ENCODE measurements at places on chromosomes 6 and 20.

DNA sequence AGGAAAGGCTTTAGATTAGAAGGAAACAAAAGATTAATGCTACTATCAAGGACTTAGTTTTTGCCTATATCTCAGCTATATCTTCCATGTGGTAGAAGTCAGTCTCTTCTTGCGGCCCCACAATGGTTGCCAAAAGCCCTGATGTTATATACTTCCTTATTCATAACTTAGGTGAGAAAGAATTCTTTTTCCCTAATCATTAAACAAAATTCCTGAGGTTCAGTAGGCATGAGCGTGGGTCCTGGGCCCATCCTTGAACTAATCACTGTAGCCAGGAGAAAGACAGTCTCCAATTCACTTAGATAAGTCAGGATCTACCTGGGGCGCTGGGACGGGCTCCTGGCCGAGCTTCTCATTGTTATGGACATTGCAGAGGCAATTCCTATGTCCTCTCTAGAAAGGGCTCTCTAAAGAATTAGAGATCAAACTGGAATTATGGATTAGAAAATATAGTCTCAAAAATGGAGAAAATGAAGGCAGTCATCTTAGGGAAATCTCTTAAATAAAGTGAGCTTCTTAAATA is 134.3 kb downstream of the KIF6 start:
- DNase-seq = no peak

GRCh38 chr6:137630666-137631065 is 136.5 kb upstream of the OLIG3 start:
- DNase-seq = no peak

DNA sequence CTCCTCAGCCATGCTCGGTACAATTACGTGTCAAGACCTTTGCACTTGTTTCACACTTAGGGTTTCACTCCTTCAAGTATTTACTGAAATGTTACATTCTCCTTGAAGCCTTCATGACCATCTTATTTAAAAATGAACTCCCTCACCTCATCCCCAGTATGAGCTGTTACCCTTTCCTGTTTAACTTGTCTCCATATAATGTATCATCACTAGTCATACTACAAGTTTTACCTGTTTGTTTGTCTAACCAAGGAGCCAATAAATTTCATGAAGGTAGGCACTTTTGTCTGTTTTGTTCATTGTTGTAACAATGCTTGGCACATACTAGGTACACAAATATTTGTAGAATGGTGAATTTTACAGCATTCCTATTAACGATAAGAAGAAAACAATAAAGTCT is 46.1 kb upstream of the MTRF1L start:
- DNase-seq = no peak

DNA sequence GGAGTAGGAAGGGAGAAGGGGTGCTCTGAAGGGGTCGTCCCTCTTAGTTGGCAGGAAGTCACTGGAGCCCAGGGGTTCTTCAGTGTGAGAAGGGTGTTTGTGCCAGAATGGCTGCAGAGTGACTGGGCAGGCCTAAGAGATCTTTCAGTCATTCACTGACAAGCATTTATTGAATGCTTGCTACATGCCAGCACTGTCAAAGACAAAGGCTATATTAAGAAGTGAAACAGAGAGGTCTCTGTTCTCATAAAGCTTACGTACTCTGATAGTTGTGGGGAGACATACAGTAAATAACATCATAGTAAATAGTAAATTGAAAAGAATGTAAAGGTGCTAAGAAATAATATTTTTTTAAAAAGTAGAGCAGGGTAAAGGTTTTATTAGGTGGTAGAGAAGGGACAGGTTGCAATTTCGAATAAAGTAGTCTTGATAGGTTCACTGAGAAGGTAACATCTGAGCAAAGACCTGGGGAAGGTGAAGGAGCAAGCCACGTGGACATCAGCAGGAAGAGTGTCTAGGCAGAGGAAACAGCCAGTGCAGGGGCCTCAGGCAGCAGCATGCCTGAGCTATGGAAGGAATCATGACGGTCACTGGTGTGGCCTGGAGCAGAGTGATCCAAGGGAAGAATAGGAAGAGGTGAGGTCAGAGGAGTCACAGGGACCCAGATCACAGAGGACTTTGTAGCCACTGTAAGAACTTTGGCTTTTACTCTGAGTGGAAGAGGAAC is 36.3 kb upstream of the RNF8 start:
- DNase-seq = no peak

- DNase-seq = no peak
Observed at GRCh38 chr20:10490706-10491105, 55.6 kb downstream of the SLX4IP start.

GRCh38 chr6:27757307-27757706 is 154.9 kb downstream of the OR2B2 start:
- DNase-seq = no peak

DNA sequence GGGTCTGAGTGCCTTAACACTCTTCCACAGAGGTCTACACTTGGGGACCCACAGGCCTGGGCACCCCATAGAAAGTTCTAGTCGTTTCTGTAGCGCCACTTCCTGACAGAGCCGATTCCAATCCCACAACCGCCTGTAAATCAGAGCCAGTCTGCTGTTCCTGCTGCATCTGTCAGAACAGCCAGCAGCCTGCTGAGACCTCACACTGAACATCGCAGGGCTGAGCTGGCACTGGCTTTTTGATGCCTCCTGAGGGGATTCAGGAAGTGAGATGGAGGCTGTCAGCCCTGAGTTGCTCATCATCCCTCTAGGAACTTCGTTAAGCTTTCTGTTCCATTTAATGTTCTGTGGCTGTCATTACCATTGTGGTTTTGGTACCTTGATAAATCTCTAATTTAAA is 48.9 kb downstream of the DCBLD1 start:
- no peak for DNase-seq

DNA sequence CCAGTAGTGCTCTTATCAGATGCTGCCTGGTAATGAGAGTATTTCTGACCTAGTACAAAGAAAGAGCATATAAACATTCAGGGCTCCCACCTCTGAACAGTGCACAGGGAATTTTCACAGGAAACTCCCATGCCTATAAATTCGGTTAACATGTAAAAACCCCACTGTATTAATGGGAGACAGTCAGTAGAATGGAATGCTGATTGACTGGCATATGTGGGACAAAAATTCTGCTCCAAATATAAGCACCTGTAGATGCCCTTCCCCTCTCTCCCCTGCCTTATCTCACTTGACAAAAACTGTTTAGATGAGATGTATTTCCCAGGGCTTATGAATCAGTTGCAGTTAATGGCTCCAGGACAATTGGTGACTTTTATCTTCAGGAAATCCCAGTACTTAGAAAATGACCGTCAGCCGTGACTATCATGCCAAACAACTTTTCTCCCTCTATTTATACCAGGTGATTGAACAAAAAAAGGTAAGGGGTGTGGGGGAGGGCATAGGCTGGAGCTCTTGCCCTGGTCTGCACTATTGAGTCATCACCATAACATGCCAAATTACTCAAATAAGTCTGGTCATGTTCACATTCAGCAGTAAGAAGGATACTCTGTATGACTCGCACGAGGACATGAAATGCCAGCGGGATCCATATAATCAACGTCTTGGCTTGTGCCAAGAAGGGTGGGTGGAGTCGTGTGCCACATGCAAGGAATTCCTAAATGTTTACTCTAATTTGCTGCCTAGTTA is 176.4 kb upstream of the BMP2 start:
- no peak for DNase-seq

DNA sequence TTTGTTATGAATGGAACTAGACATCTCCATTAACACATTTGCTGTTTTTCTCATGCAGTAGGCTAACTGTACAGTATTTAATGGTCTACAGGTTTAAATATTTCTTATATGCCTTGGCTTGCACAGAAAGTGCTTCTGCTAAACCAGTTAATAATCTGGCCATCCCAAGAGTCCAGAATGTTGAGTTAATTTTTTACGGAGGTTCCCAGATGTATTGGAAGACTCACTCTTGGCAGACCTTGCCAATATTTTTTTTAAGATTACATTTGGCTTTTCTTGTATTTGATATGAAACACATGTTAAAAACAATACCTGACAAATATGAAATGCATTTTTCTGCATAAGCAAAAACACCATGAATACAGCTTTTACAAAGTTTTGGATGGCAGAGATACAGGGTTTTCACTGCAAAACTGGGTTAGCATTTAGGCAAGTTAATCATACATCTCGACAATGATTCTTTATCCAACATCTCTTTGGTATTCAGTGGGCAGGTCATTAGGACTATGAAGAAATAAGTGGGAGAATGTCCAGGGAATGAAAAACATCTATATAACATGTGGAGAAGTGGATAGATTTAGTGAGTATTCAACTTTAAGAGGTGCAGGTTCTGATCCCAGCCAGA is 94.0 kb downstream of the SGK1 start:
- DNase-seq = no peak

DNA sequence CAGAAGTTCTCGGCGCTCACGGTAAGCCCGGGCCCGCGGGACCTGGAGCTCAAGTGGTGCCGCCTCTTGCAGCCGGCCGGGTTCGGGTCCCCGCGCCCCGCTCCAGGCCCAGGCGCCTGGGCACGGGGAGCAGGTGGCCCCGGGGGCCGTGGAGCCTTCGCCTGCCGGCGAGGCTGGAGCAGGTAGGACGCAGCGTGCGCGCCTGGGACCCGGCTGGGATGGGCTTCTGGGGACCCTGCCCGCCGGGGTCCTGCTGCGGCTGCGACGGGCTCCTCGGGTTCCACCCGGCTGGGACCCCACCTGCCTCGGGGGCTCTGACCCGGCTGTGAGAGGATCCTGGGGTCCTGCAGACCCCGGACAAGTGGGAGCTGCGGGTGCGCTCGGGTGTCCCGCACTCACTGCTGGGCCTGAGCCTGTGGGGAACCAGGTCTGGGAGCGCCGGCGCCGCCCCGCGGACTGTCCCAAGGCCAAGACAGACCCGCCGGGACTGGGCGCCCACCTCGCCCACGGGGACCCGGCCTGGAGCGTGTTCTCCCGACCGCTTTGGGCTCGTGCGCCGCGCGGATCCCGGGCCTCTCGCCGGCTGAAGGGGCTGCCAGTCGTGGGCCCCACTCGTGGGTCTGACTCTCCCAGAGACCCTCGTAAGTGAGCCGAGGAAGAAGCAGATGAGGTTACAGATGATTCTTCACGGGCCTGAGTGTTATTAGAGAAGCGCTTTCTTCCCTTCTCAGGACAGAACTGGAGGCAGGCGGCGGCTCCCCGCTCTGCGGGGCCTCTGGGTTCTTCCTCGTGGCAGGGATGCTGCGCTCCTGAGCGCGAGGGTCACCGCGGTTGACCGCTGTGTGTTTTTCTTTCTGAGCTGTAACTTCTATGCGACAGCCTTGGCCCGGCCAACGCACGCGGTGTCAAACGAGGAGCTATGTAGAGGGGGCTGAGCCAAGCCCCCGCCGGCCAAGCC is 729 bp downstream of the SMOC2 start:
- DNase-seq = no peak

GRCh38 chr6:42367353-42368011 is 84.2 kb downstream of the TRERF1 start:
- DNase-seq = peak; percentile 11

DNA sequence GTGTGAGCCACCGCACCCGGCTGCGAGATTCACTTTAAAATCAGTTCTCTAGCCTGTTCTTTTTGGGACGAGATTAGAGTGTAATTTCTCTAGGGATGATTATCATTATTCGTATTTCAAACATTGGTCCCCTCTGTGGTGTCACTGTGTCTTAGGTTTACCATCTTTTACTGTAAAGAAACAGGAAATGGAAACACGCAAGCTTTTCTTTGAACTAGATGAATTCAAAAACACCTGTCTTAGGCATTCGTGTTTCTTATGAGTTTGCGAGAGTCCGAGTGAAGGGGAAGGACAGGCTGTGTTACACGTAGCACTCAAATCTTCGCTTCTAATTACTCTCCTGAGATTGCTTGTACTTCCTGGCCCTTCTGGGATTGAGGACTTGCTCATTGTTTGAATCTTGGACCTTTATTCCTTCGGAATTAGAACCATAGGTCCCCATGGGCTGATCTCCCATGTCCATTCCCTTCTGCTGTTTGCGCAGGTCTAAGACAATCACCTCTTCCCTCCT is 61.6 kb downstream of the PHACTR2 start:
- DNase-seq = no peak

DNA sequence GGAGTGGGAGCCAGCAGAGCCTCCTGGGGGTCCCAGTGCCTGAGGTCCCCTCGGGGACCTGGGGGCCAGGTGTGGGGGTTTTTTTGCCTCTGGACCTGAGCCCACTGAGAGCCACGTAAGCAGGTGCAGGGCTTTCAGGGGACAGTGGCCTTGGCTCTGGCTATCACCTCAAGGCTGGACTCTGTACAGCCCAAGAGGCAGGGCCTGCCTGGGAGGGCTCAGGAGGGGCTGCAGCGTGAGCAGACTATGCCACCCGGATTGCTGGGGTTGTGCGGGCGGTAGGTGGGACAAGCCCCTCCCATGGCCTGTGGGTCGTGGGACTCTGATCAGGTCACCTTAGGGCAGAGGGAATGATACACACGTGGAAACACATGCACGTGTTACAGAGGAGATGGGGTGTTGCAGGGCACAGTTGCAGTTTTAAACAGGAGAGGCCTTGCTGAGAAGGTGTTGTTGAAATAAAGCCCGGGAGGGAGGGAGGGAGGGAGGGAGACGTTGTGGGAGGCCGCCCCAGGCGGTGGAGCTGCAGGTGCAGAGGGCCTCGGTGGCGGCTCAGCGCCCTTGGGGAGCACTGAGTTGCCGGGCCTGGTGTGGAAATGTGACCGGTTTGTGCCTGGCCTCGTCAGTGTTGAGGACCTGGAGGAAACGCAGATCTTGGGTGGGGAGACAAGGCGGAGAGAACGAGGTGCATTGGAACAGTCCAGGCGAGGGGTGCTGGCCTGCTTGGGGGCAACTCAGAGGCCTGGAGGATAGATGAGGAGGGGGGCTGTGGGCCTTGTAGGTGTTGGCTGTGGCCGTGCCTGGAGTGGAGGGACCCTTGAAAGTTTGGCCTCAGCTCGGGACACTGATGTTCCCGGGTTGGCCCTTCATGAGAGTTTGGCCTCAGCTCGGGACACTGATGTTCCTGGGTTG is 2.3 kb downstream of the TCEA2 start:
- no peak for DNase-seq

DNA sequence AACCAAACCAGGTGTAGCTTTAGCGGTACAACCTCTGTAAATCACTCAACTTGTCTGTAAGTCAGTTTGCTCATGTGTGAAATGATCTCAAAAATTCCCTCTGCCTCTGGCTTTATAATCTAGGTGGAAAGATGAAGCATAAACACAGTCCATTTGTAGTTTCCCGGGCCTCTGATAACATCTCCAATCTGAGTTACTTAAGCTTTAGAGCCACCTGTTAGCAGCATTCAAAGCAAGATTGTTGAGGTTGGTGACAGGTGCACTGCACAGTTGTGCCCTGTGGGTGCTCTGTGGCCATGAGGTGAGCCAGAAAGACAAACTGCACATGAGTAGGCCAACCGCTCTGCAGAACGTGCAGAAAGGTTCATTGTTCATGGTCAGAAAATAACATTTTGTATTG is 53.7 kb downstream of the MOCS1 start:
- DNase-seq = no peak

GRCh38 chr6:87907521-87907920 is 140.1 kb upstream of the SPACA1 start:
- peak; percentile 21 for DNase-seq

GRCh38 chr6:144797881-144798589 is 512.9 kb downstream of the UTRN start:
- DNase-seq = peak; percentile 78

- DNase-seq = no peak
Observed at GRCh38 chr6:11398451-11399326, 138.9 kb upstream of the TMEM170B start.
